ENCODE measurements at places on chromosomes 6 and 20.

DNA sequence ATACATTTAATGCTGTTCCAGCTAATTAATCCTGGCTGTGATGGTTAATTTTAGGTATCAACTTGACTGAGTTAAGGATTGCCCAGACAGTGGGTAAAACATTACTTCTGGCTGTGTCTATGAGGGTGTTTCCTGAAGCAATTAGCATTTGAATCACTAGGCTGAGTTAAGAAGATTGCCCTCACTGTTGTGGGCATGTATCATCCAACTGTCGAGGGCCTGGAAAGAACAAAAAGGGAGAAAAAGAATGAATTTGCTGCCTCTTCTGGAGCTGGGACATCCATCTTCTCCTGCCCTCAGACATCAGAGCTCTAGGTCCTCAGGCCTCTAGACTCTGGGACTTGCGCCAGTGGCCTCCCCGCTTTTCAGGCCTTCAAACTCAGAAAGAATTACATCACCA, 34.3 kb downstream of the SDHAF4 start:
- no peak for DNase-seq

- DNase-seq, result no peak
These were observed 17.0 kb upstream of the DDO start for GRCh38 chr6:110432285-110432900.

DNA sequence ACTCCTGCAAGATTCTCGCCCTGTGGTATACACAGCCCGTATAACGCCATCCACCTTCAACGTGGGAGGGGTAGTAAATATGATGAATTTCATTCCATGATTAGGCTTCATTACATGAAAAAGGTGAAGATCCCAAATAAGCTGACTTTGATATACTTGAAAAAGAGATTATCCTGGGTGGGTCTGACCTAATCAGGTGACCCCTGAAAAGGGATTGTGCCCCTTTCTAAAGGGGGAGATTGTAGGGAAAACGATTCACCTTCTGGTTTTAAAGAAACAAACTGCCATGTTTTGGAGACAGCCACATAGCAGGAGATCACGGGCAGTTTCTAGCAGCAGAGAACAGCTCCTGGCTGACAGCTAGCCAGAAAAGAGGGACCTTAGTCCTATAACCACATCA, 155.1 kb upstream of the SMLR1 start:
- DNase-seq, result no peak

DNA sequence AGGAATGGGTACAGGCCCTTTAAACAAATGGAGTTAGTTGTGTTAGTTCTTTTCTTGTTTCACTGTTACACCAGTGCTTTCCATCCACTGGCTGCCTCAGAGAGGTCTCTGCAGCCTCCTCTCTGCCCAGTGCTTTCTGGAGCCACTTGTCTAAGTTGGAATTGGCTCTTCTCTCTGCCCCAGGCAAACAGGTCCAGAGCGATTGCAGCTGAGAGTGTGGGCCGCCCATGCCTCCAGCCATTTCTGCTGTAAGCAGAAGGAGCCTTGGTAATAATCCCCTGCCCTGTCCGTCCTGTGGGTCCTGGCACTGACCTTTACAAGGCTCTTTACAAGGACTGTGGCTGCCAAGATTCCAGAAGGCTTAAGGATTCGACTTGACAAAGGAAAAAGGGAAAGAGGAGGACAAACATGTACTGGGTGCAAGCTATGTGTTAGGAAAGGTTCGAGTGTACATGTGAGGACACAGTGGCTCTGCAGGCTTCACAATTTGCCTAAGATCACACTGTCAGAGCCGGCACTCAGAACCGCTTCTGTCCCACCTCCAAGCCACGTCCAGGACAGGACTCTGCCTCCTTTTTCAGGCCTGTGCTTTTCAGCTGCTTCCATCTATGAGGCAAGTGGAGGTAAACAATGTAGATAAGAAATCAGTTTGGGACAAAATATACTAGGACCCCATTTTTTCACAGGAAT, 88.5 kb downstream of the POPDC3 start:
- no peak for DNase-seq

- no peak for DNase-seq
These were observed 185.1 kb upstream of the SULF2 start for GRCh38 chr20:47970282-47970903.

- DNase-seq, result no peak
These were observed 219.8 kb downstream of the ERMARD start for GRCh38 chr6:169971081-169971861.

GRCh38 chr20:63179687-63180568, 36.0 kb downstream of the YTHDF1 start:
- DNase-seq, result no peak

- DNase-seq, result no peak
These were observed 21.9 kb downstream of the VEGFA start for GRCh38 chr6:43791745-43792422.

GRCh38 chr6:52571099-52571755, 5.6 kb downstream of the TRAM2 start:
- no peak for DNase-seq

DNA sequence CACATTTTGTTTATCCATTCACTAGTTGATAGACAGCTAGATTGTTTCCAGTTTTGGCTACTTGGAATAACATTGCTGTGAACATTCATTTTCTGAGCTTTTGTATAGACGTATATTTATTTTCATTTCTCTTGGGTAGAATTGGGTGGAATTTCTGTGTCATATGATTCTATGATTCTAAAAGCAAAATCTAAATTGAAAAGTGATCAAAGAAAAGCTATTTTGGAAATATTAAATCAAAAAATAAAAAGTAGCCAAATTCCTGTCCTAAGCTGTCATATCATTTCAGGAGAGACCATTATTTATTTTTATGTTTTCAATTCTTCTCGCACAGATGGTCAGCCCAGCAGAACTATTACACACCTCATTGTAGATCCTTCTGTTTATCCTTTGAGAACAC, 229.2 kb downstream of the COL12A1 start:
- no peak for DNase-seq

GRCh38 chr6:19896693-19897010, 59.5 kb downstream of the ID4 start:
- DNase-seq, result no peak

GRCh38 chr6:138685257-138685656, 88.3 kb upstream of the CCDC28A start:
- DNase-seq, result no peak

DNA sequence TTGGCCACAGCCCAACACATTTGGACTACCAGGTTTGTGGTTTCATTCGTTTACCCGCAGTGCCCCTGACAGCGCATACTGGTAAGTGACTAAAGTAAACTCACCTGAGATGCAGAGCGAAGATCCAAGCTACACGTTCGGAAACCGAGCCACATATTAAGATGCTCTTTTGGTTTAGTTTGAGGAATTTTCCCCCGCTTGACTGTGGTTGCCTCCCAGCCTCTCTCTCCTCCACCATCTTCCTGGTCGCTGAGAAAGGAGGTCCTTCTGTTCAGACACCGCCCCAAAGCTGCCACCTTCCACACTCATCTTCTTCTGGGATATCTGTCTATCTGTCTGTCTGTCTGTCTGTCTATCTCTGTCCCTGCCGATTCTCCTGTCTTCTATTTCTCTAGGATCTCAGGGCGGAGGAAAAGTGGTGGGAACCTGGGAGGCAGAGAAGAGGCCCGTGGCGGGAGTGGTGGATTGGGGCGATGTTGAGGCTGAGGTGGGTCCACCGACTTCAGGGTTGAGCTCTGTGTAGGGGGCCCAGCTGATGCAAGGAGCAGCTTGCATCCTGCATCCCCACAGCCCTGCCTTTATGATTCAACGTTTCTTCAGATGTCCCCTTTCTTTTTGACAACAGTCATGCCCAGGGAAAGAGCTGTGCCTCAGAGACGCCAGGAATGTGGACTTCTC, 196.9 kb upstream of the ZNF184 start:
- DNase-seq, result no peak

GRCh38 chr6:158387036-158387435, 74.8 kb downstream of the TULP4 start:
- DNase-seq, result no peak

DNA sequence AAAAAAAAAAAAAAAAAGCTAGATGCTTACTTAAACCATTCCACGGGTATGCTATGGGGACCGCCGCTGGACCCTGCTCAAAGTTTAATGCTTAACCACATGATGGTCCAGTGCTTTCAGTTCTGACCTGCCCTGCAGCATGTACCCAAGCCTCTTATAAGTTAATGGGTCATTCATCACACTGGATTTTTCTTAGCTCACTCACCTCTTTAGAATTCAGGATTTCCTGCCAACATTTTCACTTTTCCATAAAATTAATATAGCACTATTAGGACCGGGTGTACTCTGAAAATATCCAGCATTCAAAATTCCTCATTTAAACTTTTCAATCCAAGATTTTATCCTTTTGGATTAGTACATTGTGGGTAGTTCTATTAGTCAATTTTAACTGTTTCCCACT, 140.8 kb downstream of the ALDH8A1 start:
- no peak for DNase-seq

DNA sequence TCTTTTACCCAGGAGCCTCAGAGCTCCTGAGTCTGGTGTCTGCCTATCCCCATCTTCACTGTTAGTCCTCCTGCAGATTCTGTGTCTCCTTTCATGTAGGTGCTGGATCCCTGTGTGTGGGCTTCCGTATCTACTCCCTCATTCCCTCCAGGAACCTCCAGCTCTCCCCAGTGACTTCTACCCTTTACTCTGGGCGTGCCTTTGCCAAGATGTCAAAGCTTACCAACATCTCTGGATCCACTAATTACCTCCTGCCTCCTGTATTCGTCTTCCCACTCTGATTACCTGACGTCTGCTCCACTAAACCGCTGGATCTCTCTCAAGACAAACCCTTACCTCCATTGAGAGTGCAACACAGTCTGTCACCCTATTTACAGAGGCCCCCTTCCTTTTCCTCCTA, 2.2 kb upstream of the C6orf136 start:
- DNase-seq, result no peak

- DNase-seq, result no peak
These were observed 21.5 kb upstream of the GTSF1L start for GRCh38 chr20:43748274-43748673.

- DNase-seq, result no peak
These were observed 82.0 kb downstream of the JPH2 start for GRCh38 chr20:44104798-44105517.

- DNase-seq, result no peak
These were observed 731 bp downstream of the MAK start for GRCh38 chr6:10837622-10837994.

DNA sequence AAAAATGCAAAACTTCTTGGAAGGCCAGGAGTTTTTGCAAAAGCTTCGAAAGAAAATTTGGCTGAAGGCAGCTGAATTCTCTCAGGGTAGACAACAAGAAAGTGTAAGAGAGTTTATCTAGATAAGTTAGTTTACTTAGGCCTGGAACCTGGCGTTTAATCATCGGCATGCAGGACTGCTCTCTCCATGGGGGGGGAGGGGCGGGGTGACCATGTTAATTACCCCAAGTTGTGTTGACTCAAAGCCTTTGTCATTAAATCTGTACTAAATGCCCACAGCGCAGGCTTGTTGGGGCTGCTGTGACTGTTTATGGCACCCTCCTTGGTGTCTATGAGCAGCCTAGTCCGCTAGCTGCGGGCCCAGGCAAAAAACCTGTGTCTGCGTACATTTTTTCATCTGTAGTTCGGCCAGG, 20.1 kb upstream of the ZNF451 start:
- no peak for DNase-seq

DNA sequence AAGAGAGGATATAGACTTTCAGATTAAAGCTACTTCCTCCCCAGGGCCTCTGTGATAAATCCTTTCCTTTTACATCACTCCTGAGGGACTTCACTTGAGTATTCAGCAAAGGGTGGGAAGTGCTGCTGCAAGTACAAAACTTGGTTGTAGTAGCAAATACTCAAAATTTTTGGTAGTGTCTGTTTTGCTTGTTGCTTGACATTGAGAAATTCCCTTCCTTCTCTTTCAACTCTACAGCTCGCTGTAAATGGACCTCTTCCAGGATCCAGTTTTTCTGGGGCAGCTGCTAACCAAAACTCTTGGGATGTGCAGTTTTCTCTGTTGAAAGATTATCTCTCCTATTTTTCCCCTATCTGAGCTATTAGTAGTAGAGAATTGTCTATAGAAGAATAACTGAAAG, 472.0 kb downstream of the CD109 start:
- no peak for DNase-seq

DNA sequence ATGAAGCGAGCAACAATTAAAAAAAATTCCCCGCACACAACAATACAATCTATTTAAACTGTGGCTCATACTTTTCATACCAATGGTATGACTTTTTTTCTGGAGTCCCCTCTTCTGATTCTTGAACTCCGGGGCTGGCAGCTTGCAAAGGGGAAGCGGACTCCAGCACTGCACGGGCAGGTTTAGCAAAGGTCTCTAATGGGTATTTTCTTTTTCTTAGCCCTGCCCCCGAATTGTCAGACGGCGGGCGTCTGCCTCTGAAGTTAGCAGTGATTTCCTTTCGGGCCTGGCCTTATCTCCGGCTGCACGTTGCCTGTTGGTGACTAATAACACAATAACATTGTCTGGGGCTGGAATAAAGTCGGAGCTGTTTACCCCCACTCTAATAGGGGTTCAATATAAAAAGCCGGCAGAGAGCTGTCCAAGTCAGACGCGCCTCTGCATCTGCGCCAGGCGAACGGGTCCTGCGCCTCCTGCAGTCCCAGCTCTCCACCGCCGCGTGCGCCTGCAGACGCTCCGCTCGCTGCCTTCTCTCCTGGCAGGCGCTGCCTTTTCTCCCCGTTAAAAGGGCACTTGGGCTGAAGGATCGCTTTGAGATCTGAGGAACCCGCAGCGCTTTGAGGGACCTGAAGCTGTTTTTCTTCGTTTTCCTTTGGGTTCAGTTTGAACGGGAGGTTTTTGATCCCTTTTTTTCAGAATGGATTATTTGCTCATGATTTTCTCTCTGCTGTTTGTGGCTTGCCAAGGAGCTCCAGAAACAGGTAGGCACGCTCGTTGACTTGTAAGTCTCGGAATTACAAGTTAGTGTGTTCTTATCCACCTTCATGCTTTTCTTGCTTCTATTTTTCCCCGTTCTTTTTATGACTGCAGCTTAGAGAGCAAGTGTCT, at the start of gene EDN1:
EDN1 (plus strand) TSS at position 429 of the 888 bp plus-strand sequence; CDS start at position 698, 269 bp downstream.
- peak; percentile 91 for DNase-seq

DNA sequence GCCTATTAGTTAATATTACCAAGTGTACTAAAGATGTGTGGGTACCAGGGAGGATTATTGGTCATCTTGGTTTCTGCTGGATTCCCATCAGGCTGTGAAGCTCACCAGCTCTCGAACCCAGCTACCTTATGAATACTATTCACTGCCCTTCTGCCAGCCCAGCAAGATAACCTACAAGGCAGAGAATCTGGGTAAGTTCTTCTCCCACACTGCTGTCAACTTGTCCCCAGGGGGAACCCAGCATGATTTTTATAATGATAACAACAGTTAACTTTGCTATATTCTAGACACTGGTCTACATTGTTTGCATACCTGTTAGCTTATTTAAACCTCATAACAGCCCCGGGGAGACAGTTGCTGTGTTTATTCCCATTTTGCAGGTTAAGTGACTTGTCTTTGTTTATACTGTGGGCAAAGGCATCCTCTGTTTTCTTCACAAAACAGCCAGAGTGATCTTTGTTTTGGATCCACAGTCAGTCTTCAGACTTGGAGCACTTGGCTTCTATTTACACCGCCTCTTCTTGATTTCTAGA, 26.5 kb downstream of the TM9SF4 start:
- no peak for DNase-seq

DNA sequence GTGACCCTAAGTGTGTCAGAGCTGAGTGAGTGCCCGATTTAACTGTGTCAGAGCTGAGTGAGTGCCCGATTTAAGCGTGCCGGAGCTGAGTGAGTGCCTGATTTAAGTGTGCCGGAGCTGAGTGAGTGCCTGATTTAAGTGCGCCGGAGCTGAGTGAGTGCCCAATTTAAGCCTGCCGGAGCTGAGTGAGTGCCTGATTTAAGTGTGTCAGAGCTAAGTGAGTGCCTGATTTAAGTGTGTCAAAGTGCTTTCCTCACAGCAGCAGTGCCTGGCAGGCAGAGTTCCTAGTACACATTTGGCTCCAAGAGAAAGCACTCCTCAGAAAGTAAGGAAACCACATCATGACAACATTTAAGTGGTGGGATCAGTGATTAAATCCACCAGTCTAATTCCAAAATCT, 13.2 kb downstream of the SERAC1 start:
- no peak for DNase-seq
